ENCODE measurements at places on chromosomes 16 and 17.

GRCh38 chr17:61064087-61064951, 335.3 kb upstream of the TBX2 start:
- DNase-seq, result no peak

DNA sequence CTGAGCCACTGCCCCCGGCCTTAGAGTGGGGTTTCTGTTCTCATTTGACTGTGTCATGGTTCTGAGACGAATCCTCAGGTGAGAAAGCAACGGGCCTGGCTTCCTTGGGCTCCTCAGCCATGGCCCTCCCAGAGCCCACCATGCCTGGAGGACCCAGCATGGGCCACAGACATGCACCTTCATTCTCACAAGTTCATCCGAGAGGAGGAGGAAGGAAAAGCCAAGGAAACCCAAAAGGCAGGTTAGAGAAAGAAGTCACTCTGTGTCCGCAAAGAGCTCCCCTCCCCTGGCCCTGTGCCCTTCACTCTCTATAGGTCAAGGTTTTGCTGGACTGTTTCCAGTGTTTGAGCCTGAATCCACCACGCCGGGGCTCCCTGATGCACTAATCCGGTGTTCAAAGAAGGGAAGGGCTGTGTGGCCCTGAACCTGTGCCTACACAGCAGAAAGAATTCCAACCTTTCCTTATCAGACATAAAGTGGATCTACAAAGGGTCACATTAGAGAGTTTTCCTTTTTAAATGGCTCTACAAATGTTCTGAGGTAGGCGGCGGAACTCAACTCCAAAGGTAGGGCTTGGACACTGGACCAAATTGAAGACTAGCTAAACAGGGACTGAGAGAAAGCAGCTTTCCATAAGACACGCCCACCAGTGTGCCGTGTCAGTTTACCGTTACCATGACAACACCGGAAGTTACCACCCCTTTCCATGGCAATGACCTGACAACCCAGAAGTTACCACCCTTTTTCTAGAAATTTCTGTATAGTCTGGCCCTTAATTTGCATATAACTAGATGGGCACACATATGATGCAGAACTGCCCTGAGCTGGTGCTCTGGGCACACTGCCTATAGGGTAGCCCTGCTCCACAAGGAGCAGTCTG, 15.9 kb upstream of the PECAM1 start:
- DNase-seq, result no peak

DNA sequence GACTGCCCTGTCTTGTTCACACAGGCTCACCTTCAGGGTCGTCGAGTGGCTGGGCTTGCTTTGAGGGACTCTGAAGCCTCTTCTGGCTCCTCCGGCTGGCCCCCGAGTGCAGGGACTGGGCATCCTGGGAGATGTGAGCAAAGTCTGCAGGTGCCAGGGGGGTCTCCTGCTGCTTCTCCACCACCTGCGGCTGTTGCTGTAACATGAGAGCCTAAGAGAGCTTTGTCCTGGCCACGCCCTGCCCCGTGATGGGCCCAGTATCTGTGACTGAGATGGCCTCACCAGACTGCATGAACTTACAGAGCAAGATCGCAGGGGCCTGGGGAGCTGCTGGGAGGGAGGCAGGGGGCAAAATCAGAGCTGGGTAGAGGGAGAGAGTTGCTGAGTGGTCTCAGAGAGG, 12.5 kb downstream of the ERN2 start:
- no peak for DNase-seq

DNA sequence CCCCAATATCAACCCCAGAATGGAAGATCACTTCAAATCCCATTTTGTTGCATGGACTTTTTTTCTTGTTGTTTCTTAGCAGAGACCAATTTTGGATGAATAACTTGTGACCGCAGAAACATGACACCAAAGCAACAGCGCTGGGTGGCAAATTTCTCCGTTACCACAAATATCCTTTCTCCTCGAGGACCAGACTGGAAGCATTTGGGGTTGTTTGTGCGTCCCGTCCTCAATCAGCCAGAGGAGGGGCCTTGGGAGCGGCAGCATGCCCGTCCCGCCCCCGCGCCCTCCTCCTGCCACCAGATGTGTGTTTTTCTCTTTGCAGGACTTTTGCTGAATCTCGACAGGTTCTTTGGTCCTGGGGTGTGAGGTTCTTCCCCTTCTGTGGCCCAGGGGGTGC, 282.5 kb upstream of the FOXF1 start:
- DNase-seq, result peak; percentile 45

DNA sequence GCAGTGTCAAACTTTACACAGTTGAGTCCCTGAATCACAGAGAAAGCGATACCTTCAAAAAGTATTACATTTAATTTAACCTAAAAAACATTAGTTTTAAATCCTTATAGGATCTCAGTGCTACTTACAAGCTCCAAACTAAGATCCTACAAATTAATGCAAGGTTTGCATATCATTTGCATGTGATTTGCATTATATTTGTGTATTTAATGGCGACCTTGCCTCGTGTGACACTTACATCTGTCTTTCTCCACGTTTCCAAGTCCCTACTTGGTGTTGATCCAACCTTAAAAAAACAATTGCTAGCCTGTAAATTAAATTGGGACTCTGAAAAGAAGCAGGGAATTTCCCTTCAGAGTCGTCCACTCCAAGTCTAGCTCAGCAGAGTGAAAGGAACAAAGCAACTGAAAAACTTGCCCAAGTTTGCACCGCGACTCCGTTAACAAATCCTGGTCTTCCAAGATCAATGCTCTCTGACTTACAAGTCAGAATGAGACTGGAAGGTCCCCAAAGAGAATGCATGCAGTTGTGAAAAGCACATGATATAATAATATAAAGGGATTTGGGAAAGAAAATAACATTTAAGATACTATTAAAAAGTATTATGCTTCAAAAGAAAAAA, 739 bp upstream of the FAM117A start:
- no peak for DNase-seq

Data from EL (cell line).